Tibial nerve (tissue), 4 donors: ENCODE measurements at places on chromosomes 11 and 22.

- DNase-seq = peak; percentile 10
Observed at GRCh38 chr22:19869497-19870152, 15.0 kb upstream of the GNB1L start.

- DNase-seq = no peak
Observed at GRCh38 chr11:17783878-17784277, 49.3 kb downstream of the KCNC1 start.

DNA sequence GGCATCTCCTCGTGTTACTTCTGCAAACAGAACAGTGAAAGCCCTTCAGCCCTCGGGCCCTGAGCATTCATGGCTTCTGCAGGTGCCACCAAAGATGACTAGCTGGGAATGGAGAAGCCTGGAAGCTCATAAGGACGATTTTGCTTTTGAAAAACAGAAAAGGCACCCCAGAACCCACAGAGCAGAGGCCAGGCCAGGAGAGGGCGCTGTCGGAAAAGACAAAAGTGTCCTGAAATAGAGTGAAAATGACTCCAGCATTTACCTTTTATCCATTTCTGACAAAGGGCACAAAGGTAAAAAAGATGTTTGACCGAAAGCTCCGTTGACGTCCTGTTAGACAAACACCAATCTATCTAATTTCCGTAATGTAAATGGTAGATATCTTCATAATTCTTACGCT, 37.6 kb downstream of the ZNF195 start:
- DNase-seq = peak; percentile 41

- DNase-seq = no peak
Observed at GRCh38 chr11:105466582-105467228, 143.2 kb upstream of the GRIA4 start.

DNA sequence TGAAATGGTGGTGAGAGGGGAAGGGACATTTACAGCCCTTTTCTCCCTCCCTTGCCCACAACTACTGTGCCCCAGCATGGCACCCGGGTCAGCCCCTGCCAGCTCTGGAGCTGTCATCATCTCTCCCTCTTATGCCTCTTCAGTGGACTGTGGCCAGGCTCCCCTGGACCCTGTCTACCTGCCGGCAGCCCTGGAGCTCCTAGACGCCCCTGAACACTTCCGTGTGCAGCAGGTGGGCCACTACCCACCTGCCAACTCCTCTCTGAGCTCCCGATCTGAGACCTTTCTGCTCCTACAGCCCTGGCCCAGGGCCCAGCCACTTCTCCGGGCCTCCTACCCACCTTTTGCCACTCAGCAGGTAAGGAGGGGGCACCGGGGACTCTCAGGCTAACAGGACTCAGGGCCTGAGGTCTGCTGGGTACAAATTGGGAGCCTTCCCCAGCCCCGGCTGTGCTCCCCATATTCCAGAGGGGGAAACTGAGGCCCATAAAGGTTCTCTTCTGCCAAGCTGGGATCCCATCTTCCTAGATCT, 2.9 kb downstream of the TMEM132A start:
- DNase-seq = no peak

GRCh38 chr11:83195143-83195466, 1.6 kb downstream of the ANKRD42 start:
- DNase-seq = no peak

DNA sequence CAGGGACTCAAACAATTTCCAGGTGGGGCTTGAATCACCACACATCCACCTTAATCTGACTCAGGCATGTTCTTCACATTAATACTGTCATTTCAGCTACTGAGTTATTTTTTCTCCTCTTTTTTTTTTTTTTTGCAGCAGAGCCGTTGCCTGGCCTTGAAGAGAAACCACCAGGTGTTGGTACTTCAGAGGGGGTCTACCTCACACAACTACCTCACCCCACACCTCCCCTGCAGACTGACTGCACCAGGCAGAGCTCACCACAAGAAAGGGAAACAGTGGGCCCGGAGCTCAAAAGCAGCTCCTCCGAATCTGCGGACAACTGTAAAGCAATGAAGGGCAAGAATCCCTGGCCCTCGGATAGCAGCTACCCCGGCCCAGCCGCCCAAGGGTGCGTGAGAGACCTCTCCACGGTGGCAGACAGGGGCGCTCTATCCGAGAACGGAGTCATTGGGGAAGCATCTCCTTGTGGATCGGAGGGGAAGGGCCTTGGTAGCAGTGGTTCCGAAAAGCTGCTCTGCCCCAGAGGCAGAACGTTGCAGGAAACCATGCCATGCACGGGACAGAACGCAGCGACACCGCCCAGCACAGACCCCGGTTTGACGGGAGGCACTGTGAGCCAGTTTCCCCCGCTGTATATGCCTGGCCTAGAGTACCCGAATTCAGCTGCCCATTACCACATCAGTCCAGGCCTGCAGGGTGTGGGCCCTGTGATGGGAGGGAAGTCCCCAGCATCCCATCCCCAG, 15.1 kb upstream of the SLC25A18 start:
- DNase-seq = no peak

- no peak for DNase-seq
Observed at GRCh38 chr11:20611892-20612291, 12.5 kb downstream of the SLC6A5 start.

DNA sequence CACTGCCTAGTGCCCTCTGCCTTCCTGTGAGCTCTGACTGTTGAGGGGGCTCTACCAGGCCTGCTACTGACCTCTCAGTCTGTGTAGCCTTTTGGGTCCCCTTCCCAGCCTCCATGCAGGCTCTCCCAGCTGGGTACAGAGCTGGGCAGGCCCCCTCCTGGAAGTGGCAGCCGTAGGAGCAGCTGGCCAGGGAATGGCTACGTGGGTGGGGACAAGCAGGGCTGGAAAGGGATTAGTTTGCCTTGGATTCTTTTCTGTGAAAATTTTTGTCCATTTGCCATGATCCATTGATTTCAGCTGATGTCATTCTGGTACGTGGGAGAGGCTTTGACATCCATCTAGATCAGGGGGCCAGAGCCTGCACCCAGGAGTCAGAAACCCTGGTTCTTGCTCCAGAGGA, 23.9 kb upstream of the NECTIN1 start:
- DNase-seq = no peak

DNA sequence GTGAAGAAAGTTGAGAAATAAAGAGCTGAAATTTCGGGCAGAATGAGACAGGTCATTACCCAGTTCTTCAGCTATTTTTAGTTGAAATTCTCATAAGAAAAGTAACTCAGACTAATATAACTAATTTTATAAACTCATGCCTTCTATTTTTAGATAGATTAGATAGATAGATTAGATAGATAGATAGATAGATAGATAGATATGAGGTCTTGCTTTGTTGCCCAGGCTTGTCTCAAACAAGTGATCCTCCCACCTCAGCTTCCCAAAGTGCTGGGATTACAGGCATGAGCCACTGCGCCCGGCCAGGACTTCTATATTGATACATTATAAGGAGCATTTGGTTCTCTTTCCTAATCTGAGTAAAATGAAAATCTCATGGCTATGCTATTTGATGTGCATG, 26.9 kb upstream of the OR8G1 start:
- no peak for DNase-seq

- DNase-seq = no peak
Observed at GRCh38 chr11:46050662-46051061, 70.6 kb downstream of the PHF21A start.

DNA sequence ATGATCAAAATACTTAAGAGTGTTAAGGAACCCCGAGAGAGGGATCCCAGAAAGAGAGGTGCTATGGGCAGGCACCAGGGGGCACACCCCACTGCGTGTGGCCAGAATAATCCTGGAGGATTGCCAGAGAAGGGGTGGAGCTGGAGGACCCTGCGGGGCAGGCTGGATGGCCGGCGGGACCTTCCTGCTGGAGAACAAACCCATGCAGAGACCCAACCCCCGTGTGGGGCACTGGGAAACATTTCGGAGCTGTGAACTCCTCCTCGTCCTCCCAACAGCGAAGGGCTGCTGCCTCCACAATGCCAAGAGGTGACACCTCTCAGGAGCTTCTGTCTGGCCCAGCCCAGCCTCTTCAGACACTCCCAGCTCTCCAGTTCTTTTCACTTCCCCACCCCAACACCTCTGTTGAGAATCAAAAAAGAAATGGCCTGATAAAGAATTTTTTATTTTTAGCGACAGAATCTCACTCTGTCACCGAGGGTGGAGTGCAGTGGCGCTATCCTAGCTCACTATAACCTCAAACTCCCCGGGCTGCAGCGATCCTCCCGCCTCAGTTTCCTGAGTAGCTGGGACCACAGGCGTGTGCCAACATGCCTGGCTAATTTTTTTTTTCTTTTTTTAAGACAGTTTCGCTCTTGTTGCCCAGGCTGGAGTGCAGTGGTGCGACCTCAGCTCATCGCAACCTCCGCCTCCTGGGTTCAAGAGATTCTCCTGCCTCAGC, 25.6 kb downstream of the RHOD start:
- no peak for DNase-seq

DNA sequence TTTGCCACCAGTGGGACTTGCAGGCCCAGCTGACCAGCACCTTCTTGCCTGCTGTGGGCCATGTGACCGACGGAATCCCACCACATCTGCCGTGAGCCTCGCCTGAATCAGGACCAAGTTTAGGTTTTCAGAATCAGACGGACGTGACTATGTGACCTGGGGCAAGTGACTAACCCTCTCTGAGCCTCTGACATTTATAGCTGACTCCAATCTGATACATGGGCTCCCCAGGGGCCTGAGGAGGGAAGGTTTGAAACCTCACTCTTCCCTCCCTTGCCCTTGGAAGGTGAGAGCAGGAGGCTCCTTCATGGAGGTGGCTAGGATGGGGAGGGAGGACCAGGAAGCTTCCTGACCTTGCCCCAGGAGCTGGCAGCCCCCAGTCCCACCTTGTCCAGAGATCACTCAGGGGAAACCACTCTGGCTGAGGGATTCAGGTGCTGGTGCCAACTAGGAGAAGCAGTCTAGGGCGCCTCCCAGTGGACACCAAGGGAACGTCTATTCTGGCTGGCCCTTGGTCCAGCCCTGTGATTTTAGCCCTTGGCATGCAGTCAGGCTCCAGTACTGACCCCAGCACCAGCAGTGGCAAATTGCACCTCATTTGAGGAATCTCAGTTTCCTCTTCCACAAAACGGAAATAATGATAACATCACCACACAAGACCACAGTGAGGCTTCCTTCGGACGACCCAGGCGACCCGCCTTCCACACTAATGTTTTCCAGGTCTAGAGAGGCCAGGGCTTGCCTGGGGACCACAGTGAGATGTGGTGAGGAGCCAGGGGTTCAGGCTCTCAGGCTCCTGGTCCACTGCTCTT, 47.2 kb upstream of the SYT7 start:
- no peak for DNase-seq

DNA sequence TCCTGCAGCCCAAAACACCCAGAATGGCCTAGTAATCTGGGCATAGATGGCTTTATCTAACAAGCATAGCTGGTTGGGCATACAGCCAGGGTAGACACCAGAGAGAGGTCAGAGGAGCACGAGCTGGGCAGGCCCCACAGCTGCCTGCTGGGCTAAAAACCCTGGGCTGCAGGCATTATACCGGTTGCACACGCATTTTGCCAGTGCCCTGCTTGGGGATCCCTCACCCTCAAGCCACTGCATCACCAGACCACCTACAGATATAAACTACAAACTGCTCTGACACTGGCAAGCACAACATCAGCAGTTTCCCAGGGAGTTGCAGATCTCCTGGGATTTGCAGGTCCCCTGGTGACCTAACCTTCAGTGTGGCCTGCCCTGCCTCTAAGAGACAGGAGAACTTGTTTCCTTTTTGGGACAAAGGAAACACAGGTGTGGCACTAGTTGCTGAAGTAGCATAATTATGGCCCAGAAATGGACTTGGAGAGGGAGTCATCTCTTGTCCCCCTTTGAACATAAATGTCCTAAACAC, 79.1 kb upstream of the SC5D start:
- DNase-seq = no peak

GRCh38 chr11:1054143-1055108, 17.9 kb upstream of the MUC6 start:
- DNase-seq = no peak

GRCh38 chr11:94794287-94795168, 26.4 kb downstream of the AMOTL1 start:
- DNase-seq = peak; percentile 40

DNA sequence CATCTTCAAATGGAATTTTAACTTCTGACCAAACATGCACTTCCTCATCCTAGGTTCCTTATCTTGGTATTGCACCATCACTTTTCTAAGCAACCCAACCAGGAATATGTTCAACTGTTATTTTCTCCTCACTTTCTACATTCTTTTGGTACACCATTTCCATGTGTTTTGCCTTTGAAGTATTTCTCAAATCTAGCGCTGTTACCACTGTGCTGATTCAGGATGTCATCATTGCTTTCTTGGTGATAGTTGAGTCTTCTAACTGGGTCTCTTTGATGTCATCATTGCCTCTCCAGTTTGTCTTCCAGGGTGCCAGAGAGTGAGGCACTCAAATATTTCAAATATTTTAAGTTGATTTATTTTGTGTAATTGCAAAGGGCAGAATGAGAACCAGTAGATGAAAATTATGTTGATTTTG, 47.5 kb downstream of the HORMAD2 start:
- DNase-seq = no peak

DNA sequence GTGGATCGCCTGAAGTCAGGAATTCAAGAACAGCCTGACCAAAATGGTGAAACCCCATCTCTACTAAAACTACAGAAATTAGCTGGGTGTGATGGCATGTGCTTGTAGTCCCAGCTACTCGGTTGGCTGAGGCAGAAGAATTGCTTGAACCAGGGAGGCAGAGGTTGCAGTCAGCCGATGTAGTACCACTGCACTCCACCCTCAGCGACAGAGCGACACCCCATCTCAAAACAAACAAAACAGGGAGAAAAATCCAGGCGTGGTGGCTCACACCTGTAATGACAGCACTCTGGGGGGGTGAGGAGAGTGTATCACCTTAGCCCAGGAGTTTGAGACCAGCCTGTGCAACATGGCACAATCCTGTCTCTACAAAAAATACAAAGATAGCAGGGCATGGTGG, 802.3 kb upstream of the ARHGAP42 start:
- no peak for DNase-seq

GRCh38 chr11:80598905-80599304, 1158.1 kb upstream of the TENM4 start:
- no peak for DNase-seq

- DNase-seq = no peak
Observed at GRCh38 chr22:38510416-38510970, 4.4 kb upstream of the DDX17 start.

DNA sequence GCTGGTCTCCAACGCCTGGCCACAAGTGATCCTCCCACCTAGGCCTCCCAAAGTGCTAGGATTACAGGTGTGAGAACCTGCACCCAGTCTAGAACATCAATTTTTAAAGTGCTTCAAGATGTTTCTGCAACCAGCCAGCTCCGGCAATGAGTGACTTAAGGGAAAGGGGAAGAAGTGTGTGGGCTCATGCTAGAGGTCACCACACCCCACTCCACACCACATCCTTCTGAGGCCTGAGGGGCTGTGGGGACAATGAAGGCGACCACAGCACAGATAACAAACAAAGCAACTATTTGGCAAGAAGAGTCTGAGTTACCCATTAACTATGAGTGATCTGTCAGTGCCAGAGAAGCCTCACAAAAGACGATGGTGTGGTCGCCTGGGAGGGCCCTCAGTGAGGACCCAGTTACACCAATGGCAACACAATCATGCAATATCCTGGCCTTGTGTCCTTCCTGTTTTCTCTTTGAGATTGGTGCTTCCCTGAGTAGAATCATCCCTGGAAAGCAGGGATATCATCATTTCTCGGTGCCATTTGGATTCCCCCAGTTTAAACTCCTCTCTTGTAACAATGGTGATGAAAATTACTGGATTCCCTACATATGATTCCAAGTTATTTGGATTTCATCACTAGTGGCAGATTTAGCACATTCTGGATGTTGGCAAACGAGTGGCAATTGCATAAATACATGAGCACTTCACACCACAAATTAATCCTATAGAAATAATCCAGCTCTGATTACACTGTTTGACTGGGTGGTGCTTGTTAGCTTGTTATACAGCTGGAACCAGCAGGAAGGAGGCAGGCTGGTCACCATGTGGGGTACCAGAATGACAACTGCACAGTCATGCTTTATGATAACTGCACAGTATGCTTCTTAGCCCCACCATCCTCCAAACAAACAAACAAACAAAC, 18.4 kb downstream of the ABTB2 start:
- no peak for DNase-seq
